ENCODE measurements at places on chromosomes 11 and 22.

DNA sequence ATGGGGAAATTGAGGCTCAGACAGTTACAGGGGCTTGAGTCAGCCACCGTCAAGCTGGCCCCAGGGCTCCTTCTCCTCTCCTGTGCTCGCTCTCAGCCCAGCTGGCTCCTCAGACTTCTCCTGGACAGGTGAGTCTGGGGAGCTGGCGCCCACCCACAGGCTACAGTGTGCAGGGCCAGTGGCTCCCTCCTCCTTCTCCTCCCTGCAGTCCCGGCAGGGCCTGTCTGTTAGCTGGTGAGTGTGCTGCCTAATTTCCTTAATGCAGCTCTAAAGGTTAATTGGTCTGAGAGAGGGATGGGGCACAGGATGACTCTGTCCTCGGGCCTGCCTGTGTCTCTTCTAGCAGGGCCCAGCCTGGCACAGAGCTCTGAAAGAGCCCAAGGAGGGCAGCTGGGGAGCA lies 31.7 kb downstream of the LMO1 start:
- no peak overlapping the region for H3K27ac ChIP-seq
- H3K27me3 ChIP-seq, result no peaks in the 10 kb centered on the region
- peaks cover 5% of the 10 kb centered on the region for H3K4me1 ChIP-seq
- H3K4me3 ChIP-seq, result no peak overlapping the region
- H3K36me3 ChIP-seq, result no peaks in the 10 kb centered on the region

GRCh38 chr11:29166306-29166705 lies 850.5 kb downstream of the KCNA4 start:
- H3K36me3 ChIP-seq, result no peaks in the 10 kb centered on the region
- H3K4me1 ChIP-seq, result no peaks in the 10 kb centered on the region
- H3K27me3 ChIP-seq, result no peaks in the 10 kb centered on the region
- no peak overlapping the region for H3K4me3 ChIP-seq
- no peak for DNase-seq
- no peak overlapping the region for H3K27ac ChIP-seq

- no peak for DNase-seq
- no peak overlapping the region for H3K4me3 ChIP-seq
- no peaks in the 10 kb centered on the region for H3K36me3 ChIP-seq
- H3K27me3 ChIP-seq, result no peaks in the 10 kb centered on the region
These were observed 39.7 kb downstream of the USP35 start for GRCh38 chr11:78228467-78228866.

- peaks cover 9% of the 10 kb centered on the region for H3K27me3 ChIP-seq
- no peak overlapping the region for H3K27ac ChIP-seq
- no peaks in the 10 kb centered on the region for H3K36me3 ChIP-seq
- no peak overlapping the region for H3K4me3 ChIP-seq
These were observed 45.6 kb downstream of the TRMU start for GRCh38 chr22:46381142-46381541.

GRCh38 chr11:2589538-2589934 lies 110.3 kb downstream of the KCNQ1OT1 start:
- no peaks in the 10 kb centered on the region for H3K27me3 ChIP-seq
- no peak overlapping the region for H3K4me3 ChIP-seq
- no peak overlapping the region for H3K27ac ChIP-seq
- no peaks in the 10 kb centered on the region for H3K4me1 ChIP-seq

GRCh38 chr22:23772315-23772648 lies 367 bp upstream of the MMP11 start:
- no peaks in the 10 kb centered on the region for H3K27me3 ChIP-seq
- H3K36me3 ChIP-seq, result no peaks in the 10 kb centered on the region
- no peak for DNase-seq

GRCh38 chr11:64934682-64935358 lies 873 bp downstream of the GPHA2 start:
- no peaks in the 10 kb centered on the region for H3K27me3 ChIP-seq
- H3K4me3 ChIP-seq, result no peak overlapping the region
- no peaks in the 10 kb centered on the region for H3K4me1 ChIP-seq

DNA sequence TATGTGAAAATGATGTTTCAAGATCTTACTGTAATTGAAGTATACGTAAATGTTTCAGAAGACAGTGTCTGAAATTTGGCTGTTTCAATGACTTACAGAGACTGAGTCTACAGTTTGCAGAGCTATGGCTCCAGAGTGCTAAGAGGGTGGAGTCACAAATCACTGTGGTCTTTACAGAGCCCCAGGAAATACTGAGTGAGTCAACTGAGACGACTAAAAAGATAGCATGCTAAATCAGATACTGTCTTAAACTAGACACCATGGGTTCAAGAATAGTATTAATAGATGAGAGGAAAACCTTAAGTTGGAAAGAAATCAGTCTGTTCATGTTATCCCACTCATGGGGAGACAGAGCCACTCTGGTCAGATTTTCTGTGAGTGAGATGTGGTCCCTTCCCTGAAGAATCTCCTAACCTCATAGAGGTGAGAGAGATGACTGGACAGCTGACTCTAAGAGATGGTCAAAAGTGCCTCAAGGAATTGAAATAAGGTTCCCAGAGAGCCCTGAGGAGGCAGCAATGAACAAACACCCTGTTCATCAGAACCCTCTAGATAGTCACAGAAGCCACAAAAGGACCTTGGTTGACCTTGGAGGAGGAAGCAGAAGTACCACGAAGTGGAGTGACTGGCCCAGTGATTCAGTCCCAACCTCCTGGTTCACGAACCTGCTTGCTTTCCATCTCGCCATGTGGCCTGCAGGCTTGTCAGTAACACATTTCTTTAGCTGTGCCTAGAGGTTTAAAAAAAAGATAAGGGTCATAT lies 30.2 kb downstream of the C11orf91 start:
- no peaks in the 10 kb centered on the region for H3K36me3 ChIP-seq
- peaks cover 23% of the 10 kb centered on the region for H3K27me3 ChIP-seq
- DNase-seq, result no peak

DNA sequence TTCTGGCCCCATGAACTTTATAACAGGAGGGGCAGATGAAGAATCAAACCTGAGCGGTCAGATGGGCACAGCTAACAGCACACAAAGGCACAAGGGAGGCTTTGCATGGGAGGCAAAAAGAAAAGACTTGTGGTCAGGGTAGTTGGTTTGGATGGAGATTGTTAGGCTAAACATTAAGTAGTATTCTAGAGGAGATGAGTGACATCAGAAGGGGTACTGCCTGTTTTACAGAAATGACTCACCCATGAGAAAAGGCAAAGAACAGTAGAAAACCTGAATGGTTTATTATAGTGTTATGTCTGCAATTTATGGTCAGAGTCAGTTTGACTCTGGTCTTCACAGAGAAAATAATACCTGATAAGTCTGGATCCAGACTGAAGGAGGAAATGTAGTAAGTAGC lies 129.8 kb upstream of the KIRREL3 start:
- no peak overlapping the region for H3K4me3 ChIP-seq
- no peaks in the 10 kb centered on the region for H3K27me3 ChIP-seq
- no peak overlapping the region for H3K27ac ChIP-seq

DNA sequence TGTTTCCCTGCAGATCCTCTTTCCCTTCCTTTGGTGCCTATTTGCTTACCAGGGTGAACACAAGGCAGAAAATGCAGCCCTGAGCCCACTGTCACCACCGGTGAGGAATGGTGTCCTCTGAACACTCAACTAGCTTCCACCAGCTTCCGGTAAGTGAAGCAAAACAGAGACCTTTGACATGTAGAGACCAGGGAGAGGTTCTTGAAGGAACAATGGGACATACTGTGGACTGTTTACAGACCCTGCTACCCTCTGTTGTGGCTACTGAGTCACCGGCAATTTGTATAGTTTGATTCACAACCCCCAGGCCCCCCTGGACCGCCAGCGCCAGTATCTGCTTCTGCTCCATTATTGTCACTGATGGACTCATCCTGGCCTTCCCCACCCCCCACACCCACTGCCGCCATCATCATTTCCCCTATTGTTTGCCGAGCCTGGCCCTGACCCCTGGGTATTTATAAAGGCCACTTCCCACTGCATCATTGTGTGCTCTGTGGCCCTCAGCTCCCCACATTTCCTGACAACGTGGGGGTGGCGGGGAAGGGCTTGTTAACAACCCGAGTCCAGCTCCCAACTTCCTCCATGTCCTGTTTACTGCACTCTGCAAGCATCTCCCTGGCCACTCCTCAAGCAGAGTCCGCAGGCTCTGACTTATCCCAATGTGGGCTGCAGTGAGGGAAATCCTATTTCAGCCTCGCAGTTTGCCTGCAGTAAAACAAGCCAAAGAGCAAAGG lies 252.9 kb downstream of the ETS1 start:
- peaks cover 29% of the 10 kb centered on the region for H3K4me1 ChIP-seq
- no peaks in the 10 kb centered on the region for H3K36me3 ChIP-seq
- H3K27me3 ChIP-seq, result no peaks in the 10 kb centered on the region
- no peak for DNase-seq

GRCh38 chr11:120615391-120615790 lies 103.8 kb downstream of the GRIK4 start:
- H3K27ac ChIP-seq, result no peak overlapping the region
- no peaks in the 10 kb centered on the region for H3K4me1 ChIP-seq
- no peaks in the 10 kb centered on the region for H3K27me3 ChIP-seq
- no peak for DNase-seq

DNA sequence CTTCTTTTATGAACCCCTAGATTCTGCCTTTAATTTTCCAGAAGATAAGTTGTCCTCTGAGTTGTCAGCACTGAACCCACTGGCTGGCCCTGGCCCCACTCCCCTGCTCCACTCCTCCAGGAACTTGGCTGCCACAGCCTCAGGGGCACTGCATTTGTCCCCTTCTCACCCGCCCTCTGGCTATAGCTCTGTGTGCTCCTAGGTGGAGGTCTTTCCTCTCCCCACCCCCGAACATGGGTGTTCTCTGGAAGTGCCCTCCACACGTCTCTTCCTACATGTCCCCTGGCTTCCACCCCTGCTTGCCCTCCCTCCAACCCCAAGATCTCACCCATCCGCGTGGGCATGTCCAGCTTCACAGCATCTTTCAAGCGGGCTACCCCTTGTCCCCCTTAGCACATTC lies 137.7 kb upstream of the TEAD1 start:
- DNase-seq, result no peak
- peaks cover 19% of the 10 kb centered on the region for H3K27me3 ChIP-seq
- H3K36me3 ChIP-seq, result no peaks in the 10 kb centered on the region
- H3K4me1 ChIP-seq, result no peaks in the 10 kb centered on the region

- no peaks in the 10 kb centered on the region for H3K27me3 ChIP-seq
- no peak for DNase-seq
- no peaks in the 10 kb centered on the region for H3K4me1 ChIP-seq
- no peaks in the 10 kb centered on the region for H3K36me3 ChIP-seq
- H3K27ac ChIP-seq, result no peak overlapping the region
- no peak overlapping the region for H3K4me3 ChIP-seq
These were observed 14.5 kb downstream of the PHLDB1 start for GRCh38 chr11:118621784-118622375.

DNA sequence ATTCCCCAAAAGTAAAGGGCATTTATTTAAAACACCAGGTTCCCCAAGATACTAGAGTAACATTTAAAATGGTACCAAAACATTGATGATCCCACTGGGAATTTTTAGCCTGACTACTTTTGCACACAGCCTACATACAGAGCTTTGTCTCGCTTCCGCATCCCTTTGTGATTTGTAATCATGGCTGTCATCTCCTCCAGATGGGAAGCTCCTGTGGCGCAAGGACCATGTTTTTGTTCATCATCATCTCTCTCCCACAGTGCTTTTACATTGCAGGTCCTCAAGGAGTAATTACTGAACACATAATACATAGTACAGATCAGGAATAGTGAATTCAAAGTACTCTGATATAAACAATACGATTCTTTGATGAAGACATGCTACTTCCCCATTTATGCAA lies 231.2 kb upstream of the MTNR1B start:
- H3K4me3 ChIP-seq, result no peak overlapping the region
- no peaks in the 10 kb centered on the region for H3K27me3 ChIP-seq
- H3K27ac ChIP-seq, result no peak overlapping the region

DNA sequence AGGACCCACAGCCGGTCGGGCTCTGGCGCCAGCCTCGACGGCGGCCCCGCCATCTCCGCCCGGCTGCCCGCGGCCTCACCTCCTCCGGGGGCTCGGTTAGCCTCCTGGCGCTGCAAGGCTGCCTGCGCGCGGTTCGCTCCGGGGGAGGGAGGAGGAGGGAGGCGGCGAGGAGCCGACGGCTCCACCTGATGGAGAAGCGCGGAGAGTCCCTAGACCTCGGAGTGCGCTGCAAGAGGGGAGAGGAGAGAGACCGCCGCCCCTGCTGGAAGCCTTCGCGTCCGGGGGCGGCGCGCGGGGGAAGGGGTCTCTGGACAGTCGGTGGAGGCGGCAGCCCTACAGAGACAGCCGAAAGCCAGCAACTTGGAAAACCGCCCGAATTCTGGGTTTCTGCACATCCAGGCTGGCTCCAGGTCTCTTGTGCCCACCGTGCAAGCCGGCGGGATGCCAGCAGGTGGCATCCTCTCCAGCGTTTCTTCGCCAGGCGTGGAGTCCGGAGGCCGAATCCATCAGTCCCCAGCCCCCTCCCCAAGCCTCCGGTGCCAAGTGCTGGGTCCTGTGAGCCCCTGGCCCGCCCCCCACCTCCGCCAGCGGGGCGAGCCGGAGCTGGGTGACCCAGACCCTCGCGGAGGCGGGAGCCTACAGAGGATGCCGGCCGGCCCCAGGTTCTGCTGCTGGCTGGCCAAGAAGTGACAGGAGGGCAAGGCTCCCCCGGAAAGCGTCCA lies 2.9 kb upstream of the KIRREL3 start:
- no peak overlapping the region for H3K27ac ChIP-seq
- peaks cover 13% of the 10 kb centered on the region for H3K27me3 ChIP-seq
- DNase-seq, result no peak
- H3K4me3 ChIP-seq, result no peak overlapping the region

- peak overlapping the region; percentile 75 for H3K27ac ChIP-seq
- H3K4me1 ChIP-seq, result peaks cover 21% of the 10 kb centered on the region
- no peaks in the 10 kb centered on the region for H3K36me3 ChIP-seq
- peak overlapping the region; percentile 68 for H3K4me3 ChIP-seq
- DNase-seq, result peak; percentile 46
- no peaks in the 10 kb centered on the region for H3K27me3 ChIP-seq
These were observed 8.0 kb downstream of the TMEM86A start for GRCh38 chr11:18706330-18707243.

DNA sequence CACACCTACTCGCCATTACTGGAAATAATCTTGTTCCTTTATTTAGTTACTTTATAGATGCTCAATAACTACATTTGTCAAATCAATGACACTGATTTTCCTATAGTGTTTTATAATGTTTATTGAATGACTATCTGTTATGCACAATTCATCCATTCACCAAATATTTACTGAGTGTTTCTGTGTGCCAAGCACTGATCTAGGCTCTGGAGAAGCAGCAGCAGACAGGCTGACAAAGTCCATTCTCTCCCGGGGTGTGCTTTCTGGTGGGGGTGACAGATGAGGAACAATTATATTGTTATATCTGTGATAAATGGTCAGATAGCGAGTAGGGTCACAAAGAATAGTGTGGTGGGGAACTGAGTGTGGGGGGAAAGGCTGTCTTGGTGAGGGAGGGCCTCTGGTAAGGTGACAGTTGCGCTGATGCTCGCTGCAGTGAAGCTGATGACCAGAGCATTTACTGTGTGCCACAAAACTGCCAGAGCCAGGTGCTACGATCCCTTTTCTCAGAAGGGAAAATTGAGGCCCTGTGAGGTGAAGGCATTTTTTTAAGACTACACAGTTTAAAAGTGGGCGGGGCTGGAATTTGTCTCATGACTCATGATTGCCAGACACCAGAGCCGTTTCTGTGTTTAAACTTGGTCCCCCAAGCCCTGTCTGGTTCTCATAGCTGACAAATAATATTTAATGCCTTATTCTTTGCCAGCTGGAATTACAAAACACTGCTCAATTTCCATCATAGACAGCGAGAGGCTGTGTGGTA lies 10.2 kb downstream of the PACS1 start:
- peaks cover 70% of the 10 kb centered on the region for H3K4me1 ChIP-seq
- peaks cover 16% of the 10 kb centered on the region for H3K36me3 ChIP-seq
- H3K27ac ChIP-seq, result peak overlapping the region; percentile 82
- no peak overlapping the region for H3K4me3 ChIP-seq
- peak; percentile 37 for DNase-seq
- H3K27me3 ChIP-seq, result no peaks in the 10 kb centered on the region
